ENCODE measurements at places on chromosomes 13 and 19.

DNA sequence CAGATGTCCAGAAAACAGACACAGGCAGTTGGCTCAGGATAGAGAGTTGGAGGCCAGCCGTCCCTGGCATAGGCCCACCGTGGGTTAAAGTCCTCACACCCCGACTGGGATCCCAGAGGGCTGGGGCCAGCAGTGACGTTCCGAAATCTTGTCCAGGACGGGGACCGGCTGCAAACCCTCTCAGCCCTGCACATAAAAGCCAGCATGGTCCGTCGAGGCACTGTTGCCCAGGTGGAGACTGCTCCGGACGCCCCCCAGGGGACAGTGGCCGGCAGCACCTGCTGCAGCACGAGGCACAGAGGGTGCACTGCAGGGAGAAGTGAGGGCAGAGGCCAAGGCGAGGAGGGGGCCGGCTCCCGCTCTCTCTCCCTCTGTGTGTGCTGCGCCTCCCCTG lies 4.3 kb upstream of the IFNL2 start:
- no peak for DNase-seq

- no peak for DNase-seq
Measured at GRCh38 chr13:23848646-23849141, 40.5 kb downstream of the MIPEP start.

- DNase-seq = no peak
Measured at GRCh38 chr19:13483215-13483614, 23.1 kb downstream of the CACNA1A start.

- no peak for DNase-seq
Measured at GRCh38 chr19:1475751-1476437, 3.1 kb downstream of the C19orf25 start.

DNA sequence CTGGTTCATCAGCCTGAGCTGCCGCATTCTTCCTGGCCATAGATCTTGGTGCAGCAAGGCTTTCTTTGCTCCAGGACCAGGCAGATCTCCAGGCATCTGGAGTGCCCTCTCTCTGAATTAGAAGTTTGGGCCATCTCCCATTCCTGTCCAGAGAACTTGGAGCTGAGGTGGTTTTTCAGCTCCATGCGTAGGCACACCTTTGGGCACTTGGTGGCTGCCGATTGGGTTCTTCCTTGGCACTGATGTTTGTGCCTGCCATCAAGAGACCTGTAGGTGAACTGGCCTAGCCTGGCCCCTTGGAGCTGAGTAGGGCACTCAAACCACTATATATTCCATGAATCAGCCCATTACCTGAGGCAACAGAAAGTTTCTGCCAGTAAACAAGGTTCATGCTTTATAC lies 206.0 kb upstream of the PCDH17 start:
- DNase-seq = no peak

Measured in NCI-H524 (cell line).